ENCODE measurements at places on chromosomes 13 and 19. TPM values are rescaled to one million over a fixed set of nuclear protein-coding genes. Genes with fewer than 3 reads are reported as not detected.

- no peak overlapping the region for H3K4me3 ChIP-seq
- no peak overlapping the region for H3K27ac ChIP-seq
- H3K4me1 ChIP-seq: peaks cover 37% of the 10 kb centered on the region
Measured at GRCh38 chr13:44259045-44260027, 114.3 kb upstream of the SERP2 start.

- no peak for DNase-seq
- peak overlapping the region; percentile 41 for H3K27ac ChIP-seq
- peak overlapping the region; percentile 83 for H3K4me3 ChIP-seq
- peaks cover 9% of the 10 kb centered on the region for H3K4me1 ChIP-seq
- no peaks in the 10 kb centered on the region for H3K27me3 ChIP-seq
Measured at GRCh38 chr19:1105008-1105872, 1.4 kb downstream of the GPX4 start.

DNA sequence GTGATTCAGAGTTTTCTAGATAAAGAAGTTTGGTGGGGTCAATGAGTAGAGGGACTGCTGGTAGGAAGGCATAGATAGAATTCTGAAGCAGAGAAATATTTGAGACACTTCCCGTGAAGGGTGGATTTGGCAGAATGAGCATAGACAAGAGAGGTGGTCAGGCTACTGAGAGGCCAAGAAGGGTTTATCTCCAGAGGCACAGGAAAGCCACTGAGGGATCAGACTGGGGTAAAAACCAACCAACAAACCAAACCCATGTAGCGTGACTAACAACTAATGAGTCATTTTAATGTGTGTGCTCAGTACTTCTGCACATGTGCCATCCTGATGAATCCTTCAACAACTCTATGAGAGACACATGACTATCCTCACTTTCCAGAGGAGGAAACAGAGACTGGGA lies 60.0 kb upstream of the SERP2 start:
- H3K27ac ChIP-seq: no peak overlapping the region
- no peaks in the 10 kb centered on the region for H3K36me3 ChIP-seq
- no peak overlapping the region for H3K4me3 ChIP-seq
- H3K4me1 ChIP-seq: peaks cover 5% of the 10 kb centered on the region

Gene UHRF1
- 79.1 TPM for total RNA-seq

Gene EID2B
- total RNA-seq: 4.8 TPM

DNA sequence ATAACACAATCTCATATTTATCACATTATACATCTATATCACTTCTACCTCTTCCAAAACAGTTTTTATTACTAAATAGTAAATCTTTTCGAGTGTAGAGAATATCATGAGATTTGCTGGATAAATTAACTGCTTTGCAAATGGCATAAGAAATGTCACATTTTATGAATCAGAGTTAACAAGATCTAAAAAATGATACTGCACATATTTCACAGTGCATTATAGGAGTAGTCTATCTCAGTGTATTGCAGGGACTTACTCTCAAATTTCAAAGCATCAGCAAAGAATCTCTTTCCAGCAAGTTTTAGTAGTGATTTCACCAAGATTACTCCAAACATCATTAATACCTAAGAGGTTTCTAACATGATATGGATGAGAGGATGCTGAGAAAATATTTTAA lies 687.1 kb upstream of the SLITRK1 start:
- no peak for DNase-seq
- no peaks in the 10 kb centered on the region for H3K27me3 ChIP-seq
- no peak overlapping the region for H3K27ac ChIP-seq
- no peak overlapping the region for H3K4me3 ChIP-seq
- H3K4me1 ChIP-seq: peaks cover 5% of the 10 kb centered on the region
- H3K36me3 ChIP-seq: no peaks in the 10 kb centered on the region

GRCh38 chr19:47651132-47651531 lies 42.2 kb downstream of the BICRA start:
- H3K4me3 ChIP-seq: no peak overlapping the region
- H3K4me1 ChIP-seq: peaks cover 13% of the 10 kb centered on the region

DNA sequence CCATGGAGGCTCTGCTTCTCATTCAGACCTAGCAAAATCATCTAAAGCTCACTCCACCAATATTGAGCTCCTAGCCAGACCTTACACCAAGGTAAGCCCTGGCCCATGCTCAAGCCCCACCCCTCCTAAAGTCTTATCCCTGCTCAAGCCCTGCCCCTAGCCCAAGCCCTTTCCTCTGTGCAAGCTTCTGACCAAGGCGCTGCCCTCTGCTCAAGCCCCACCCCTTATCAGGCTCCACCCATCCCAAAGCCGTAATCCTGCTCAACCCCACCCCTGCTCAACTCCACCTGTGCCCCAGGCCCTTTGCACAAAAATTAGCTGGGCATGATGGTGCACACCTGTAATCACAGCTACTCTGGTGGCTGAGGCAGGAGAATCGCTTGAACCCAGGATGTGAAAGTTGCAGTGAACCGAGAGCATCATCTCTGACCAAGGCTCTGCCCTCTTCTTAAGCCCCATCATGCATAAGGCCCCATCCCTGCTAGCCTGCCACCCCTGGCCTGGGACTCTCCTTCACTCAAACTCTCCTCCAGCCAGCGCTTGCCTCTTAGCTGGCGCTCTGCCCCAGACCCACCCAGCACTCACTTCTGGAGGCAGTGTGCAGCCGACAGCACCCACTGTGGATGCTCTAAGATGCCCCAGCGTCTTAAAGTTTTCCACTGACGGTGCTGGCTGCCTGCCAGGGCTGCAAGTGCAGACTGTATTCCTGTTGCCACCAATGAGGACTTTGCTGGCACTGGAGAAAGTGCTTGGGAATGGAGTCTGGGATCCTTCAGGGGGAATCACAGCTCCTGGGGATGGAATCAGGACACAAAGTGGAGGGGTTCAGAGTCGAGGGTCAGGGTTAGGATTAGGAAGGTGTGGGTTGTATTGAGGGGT lies 16.5 kb downstream of the KLK4 start:
- H3K27me3 ChIP-seq: peaks cover 47% of the 10 kb centered on the region
- no peak for DNase-seq
- H3K27ac ChIP-seq: no peak overlapping the region

Gene MBD3L3
- not detected for total RNA-seq

- no peak overlapping the region for H3K27ac ChIP-seq
- DNase-seq: no peak
- H3K36me3 ChIP-seq: peaks cover 9% of the 10 kb centered on the region
Measured at GRCh38 chr19:49863935-49864320, 3.4 kb downstream of the PNKP start.

Gene DMKN
- total RNA-seq: 141 TPM

GRCh38 chr13:46278474-46278873 lies 66.7 kb downstream of the LRRC63 start:
- H3K4me1 ChIP-seq: peaks cover 9% of the 10 kb centered on the region
- DNase-seq: no peak
- no peaks in the 10 kb centered on the region for H3K36me3 ChIP-seq
- H3K4me3 ChIP-seq: no peak overlapping the region

Gene PCDH20
- total RNA-seq: 7.2 TPM

Gene TMC4
- total RNA-seq: 42.1 TPM

DNA sequence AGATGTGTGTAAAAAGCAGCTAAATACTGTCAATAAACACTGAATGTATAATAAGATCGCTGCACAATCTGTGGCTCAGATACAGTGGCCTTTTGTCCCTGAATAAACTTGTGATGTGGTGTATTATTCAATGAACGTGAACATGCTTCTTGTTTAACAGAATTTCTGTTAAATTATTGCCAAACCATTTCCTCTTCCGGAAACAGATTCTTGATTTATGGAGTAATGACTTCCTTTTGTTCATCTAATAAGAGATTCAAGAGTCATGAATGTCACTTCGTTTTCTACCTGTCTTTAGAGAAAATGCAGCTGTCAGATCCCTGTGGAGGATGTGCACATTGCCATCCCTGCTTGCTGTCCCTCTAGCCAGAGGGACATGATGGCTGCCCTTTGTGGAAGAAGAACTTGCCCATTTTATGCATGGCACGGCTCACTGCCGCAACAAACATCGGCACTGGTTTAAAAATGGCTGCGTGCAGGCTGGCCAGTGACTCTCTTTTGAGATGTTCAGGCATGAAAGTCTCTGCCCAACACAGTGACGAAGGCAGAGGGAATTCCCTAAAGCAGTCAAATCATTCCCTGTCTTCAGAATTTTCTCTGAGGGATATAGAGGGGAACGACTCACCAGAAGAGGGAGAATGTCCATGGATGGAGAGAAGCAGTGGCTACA lies 3.1 kb upstream of the TNFSF13B start:
- no peak for DNase-seq
- H3K27ac ChIP-seq: no peak overlapping the region
- no peak overlapping the region for H3K4me3 ChIP-seq
- peaks cover 3% of the 10 kb centered on the region for H3K36me3 ChIP-seq

- peaks cover 30% of the 10 kb centered on the region for H3K4me1 ChIP-seq
- no peaks in the 10 kb centered on the region for H3K27me3 ChIP-seq
- H3K4me3 ChIP-seq: peak overlapping the region; percentile 76
- peak overlapping the region; percentile 87 for H3K27ac ChIP-seq
- no peaks in the 10 kb centered on the region for H3K36me3 ChIP-seq
- no peak for DNase-seq
Measured at GRCh38 chr13:97141097-97141496, 81.0 kb upstream of the MBNL2 start.

Gene LGALS14
- 0.48 TPM for total RNA-seq

DNA sequence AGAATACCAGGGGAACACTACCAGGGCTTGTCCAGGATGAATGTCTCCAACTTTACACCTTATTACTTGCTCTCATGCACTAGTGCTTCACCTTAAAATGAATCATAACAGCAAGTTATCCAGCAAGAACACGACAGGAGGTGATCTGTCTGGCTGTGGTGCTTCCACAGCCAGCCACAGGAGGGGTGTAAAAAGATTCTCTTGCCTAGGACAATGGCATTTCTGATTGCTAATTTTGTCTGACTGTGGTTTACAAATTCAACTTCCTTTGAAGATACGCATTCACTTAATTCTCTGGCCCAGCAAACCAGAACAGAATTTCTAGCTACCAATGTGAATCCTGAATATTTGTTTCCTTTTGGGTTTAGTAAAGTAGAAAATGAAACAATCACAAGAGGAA lies 23.1 kb upstream of the COG3 start:
- H3K27me3 ChIP-seq: peaks cover 9% of the 10 kb centered on the region
- H3K36me3 ChIP-seq: no peaks in the 10 kb centered on the region
- no peak overlapping the region for H3K4me3 ChIP-seq

- H3K4me3 ChIP-seq: no peak overlapping the region
- DNase-seq: no peak
- no peaks in the 10 kb centered on the region for H3K36me3 ChIP-seq
- H3K4me1 ChIP-seq: peaks cover 7% of the 10 kb centered on the region
Measured at GRCh38 chr19:4187313-4188122, 5.0 kb downstream of the ANKRD24 start.

- peaks cover 11% of the 10 kb centered on the region for H3K27me3 ChIP-seq
- H3K4me1 ChIP-seq: peaks cover 4% of the 10 kb centered on the region
- H3K27ac ChIP-seq: no peak overlapping the region
- DNase-seq: no peak
- no peaks in the 10 kb centered on the region for H3K36me3 ChIP-seq
Measured at GRCh38 chr19:33752018-33752800, 44.5 kb upstream of the KCTD15 start.

Gene IGFL2
- 441 TPM for total RNA-seq

DNA sequence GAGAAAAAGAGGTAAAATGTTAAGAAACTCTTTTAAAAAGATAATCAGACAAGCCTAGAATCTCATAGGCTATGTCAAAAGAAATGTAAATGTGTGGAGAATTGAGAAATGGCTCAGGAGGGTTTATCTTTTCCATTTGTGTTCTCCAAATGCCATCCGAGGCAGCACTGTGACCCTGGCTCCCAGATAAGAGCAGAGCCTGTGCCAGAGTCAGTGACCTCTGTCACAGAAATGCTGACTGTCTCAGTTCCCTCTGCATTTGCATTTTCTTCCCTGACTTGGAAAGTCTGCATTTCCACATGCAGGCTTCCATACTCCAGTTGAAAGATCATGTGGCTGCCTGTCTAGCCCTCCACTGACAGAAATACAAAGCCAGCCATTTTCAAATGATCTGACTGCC lies 42.0 kb downstream of the SERTM1 start:
- no peak overlapping the region for H3K4me3 ChIP-seq
- H3K4me1 ChIP-seq: peaks cover 37% of the 10 kb centered on the region
- H3K27me3 ChIP-seq: peaks cover 5% of the 10 kb centered on the region

DNA sequence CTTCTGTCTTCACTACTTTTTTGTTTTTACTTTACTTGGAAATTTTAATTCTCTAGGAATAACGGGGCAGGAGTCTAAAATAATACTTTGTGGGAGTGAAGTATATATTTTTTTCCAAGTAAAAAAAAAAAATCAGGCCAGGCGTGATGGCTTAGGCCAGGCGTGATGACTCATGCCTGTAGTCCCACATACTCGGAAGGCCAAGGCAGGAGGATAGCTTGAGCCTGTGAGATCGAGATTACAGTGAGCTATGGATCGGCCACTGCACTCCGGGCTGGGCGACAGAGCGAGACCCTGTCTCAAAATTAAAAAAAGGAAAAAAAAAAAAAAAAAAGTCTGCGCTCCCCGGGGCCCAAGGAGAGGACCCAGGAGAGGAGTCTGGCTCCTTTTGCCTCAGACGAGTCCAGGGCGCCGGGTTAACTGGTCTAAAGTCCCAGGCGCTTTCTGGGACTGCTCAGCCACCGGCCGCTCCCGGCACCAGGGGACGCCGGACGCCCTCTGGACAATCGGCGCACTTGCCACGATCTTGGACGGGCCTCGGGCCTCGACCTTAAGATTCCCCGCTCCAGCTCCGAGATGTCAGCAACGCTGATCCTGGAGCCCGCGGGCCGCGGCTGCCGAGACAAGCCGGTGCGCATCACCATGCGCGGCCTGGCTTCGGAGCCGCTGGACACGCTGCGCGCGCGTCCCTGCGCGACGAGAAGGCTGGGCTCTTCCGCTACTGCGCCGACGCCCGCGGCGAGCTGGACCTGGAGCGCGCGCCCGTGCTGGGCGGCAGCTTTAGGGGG lies 2.7 kb upstream of the ZFP82 start:
- H3K4me1 ChIP-seq: peaks cover 7% of the 10 kb centered on the region
- no peak for DNase-seq
- H3K27me3 ChIP-seq: no peaks in the 10 kb centered on the region
- H3K27ac ChIP-seq: no peak overlapping the region

GRCh38 chr19:51548891-51549305 lies 17.4 kb upstream of the SIGLEC6 start:
- H3K4me1 ChIP-seq: no peaks in the 10 kb centered on the region
- DNase-seq: no peak

DNA sequence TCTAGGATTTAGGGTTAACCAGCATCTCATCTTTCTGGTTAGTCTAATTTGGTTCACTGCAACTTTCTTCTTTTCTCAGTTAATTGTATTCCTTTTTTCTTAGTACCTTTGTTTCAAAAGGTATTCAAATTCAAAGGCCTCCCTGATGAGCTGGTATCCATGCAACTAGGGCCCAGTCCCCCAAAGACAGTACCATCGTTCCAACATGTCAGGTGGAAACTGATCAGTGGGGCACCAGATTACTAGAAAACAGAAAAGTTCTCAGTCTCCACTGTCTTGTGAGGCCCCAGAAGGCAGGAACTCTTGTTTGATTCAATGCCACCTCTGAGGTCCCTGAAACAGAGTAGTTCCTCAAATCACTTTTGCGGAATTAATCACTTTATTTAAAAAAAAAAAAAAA lies 303.2 kb upstream of the NBEA start:
- no peak overlapping the region for H3K27ac ChIP-seq
- DNase-seq: no peak
- no peak overlapping the region for H3K4me3 ChIP-seq
- H3K36me3 ChIP-seq: no peaks in the 10 kb centered on the region
- no peaks in the 10 kb centered on the region for H3K27me3 ChIP-seq

- no peaks in the 10 kb centered on the region for H3K27me3 ChIP-seq
- no peaks in the 10 kb centered on the region for H3K4me1 ChIP-seq
- DNase-seq: no peak
- no peak overlapping the region for H3K27ac ChIP-seq
Measured at GRCh38 chr13:80177327-80177726, 163.6 kb downstream of the SPRY2 start.

Gene RAP2A
- 37.5 TPM for total RNA-seq
